ENCODE measurements at places on chromosomes 1 and 21.

GRCh38 chr1:44002606-44003157, 11.3 kb downstream of the CCDC24 start:
- DNase-seq, result no peak

GRCh38 chr1:207919523-207920170, 8.7 kb upstream of the CD34 start:
- DNase-seq, result no peak

- DNase-seq, result no peak
Observed at GRCh38 chr1:241156231-241156965, 200.6 kb downstream of the RGS7 start.

GRCh38 chr21:19268686-19269085, 865.1 kb upstream of the TMPRSS15 start:
- no peak for DNase-seq

DNA sequence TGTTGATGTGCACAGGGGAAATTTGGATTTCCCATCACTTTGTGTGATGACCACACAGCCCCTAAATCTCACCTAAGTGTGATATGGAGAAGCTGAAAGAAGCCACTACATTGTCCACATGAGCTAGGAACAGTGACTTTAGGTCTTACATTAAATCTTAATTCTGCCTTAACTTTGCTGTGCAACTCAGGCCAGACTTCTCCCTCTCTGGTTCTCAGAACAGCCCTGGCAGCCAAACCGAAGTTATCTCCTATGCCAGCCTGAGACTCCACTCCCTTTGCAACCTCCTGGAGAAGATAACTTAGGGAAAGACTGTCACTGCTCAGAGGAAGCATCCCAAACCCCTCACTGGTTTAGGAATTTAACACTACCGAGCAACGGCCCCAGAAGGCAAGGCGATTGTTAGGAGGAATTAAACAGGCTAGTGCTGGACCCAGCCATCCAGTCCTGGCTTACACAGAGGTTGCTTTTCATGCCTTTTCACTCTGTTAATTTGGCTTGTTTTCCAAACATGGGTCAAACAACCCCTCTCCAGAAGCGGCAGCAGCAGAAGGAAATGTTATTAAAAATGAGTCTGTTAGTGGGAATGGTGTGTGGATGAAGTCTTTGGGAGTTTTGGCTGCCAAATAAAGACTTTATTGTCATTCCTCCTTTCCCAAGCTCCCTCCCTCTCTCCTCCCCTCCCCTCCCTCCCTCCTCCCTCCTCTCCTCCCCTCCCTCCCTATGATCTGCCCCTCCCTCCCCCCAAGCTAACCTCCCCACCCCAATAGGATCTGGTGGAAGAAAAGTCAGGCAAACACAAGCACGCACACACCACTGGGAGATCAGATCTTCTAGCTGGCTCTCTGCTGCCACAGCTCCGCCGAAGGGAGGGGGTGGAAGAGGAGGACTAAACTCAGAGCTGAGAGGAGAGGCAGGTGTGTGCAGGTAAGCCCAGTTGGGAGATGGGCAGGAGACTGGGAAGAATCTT, at the start of gene PRELP:
PRELP (plus strand) TSS at position 795 of the 970 bp plus-strand sequence. CDS start 7,379 bp downstream, outside the sequence.
- DNase-seq, result no peak

DNA sequence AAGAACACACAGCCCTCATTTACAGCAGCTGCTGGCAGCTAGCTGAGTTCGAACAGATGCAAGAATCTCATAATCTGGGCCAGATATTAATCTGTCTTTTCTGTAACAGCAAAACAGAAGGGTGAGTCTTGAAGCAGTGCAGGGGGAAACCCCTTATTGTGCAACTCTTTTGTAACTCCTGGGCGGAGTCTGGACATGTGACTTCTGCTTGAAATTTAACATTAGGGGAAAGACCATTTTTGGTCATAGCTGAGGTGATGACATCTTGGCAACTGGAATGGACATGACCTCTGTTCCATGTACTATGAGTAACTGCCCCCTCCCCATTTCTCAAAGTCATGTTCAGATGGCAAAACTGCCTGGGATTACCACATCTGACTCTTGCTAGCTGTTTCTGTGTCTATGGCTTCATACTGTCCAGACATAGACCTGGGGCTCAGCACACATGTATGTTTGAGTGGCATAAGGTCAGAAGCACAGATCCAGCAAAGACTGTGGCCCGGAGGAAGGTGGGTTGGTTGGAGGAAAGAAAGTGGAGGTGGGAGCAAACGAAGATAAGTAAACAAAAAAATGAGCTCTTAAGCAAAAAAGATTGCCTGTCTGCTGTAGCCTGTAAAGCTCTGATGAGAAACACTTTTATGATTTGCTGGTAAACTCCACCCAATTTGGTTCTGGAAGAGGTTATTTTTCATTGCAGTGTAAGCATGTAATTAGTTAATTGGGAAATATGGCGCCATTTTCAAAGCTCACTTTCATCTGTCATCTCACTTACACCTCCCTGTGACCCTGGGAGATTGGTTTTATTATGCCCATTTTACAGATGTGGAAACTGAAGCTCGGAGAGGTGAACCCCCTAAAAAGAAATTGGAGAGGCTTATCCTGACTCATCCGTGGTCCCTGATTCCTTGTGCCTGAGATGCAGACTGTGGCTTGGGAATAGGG, 26.1 kb downstream of the ETS2 start:
- DNase-seq, result peak; percentile 35

DNA sequence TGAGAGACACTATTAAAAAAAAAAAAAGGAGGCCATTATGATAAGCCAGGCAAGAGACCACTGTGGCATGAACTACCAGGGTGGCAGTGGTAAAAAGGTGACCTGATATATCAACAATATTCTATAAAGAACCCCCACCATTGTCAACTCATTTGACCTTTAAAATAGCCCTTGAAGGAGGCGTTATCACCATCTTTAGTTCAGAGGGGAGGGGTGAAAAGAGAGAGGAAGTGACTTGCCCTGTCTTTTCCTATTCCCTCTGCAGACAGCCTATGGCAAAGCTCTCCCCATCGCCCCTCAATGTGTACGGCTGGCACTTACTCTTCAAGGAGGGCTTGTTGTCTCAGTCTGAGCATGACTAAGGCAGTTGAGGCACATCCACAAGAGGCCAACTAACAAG, 11.7 kb upstream of the SLFNL1 start:
- no peak for DNase-seq

DNA sequence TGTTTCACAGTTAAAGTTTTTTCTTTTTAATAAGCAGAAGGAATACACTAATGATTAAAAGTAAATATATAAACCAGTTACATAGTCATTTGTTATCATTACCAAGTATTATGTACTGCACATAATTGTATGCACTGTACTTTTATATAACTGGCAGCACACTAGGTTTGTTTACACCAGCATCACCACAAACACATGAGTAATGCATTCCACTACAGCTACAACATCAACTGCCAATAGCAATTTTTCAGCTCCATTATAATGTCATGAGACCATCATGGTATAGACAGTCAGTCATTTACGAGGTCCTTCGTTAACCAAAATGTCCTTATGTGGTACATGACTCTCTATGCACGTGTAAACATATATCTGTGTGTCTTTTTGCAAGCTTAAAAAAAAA, 35.2 kb downstream of the SCYL3 start:
- DNase-seq, result no peak

DNA sequence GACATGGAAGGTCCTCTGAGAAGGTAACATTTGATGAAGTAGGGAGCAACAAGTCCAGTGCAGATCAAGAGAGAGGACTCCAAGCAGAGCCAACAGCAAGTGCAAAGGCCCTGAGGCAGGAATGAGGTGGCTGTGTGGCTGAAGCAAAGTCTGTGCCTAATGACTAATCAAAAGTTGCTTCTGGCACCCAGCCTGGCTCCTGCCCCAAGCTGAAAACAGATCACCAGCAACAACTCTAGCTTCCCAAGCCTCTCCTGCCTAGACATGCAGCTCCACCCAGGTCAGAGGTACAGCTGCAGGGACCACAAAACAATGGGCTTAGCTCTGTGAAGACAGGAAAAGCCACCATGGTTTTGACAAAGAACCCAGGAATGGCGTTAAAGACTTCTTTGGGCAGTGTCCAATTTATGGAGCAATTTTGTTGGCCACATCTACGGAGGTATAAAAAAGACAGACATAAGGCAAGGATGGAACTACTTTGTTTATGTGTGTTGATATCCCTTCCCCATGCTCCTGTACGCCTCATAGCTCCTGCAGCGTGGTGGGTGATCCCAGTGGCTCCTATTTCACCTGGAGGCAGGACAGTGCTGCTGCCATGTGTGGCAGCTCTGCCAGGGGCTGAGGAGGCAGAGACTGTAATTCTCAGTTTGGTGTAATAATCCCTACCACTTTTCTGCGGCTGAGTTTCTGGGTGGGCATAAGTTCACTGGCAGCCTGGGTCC, 26.4 kb upstream of the IGSF3 start:
- DNase-seq, result no peak

GRCh38 chr1:1082239-1082775, 8.2 kb upstream of the RNF223 start:
- DNase-seq, result no peak

DNA sequence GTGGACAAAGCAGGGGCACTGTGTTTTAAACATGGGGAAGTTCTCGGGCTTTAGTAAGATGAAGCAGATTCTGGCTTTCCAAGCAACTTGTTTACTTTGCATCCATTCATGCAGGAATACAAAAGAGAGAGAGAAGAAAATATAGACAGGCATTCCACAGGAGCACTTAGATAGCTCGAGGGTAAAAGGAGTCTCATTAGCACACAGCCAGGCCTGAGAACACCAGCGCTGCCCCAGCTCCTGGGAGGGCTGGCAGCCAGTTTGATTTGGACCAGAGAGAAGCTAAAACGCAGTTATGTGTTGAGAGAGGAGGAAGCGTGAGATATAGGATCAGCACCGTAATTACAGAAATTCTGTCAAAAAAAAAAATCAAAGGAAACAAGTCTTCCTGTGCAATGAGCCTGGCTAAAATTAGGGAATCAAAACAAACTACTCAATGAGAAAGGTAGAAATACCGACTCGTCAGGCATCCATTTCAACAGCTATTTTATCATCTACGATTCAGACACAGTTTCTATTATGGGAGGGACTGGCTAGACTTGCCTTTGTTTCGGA, 68.2 kb downstream of the CLSTN1 start:
- no peak for DNase-seq

DNA sequence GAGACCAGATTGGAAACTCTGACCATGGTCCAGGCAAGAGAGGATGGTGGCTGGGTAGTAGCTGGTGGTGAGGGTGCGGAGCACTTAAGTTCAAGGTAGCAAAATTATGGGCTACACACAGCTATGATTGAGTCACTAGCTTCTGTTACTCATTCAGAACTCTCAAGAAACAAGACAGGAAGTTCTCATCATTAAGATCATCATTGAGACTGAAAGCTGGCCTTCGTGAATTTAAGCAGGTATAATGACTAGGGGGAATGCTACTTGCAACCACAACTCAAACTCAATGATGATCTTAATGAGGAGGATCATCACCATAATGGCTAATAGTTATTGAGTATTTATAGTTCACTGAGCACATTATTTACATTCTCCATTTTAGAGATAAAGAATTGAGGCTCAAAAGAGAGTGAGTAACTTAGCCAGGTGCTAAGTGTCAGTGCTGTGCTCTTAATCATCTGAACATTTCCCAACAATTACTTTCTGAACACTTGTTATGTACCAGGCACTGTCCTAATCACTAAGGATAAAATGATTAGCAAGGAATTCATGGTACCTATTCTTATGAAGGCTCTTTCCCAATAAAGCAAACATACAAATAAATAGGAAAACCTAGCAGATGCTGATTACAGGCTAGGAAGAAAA, 286.3 kb upstream of the C1orf105 start:
- DNase-seq, result no peak
